ENCODE measurements at places on chromosomes 3 and 15.

DNA sequence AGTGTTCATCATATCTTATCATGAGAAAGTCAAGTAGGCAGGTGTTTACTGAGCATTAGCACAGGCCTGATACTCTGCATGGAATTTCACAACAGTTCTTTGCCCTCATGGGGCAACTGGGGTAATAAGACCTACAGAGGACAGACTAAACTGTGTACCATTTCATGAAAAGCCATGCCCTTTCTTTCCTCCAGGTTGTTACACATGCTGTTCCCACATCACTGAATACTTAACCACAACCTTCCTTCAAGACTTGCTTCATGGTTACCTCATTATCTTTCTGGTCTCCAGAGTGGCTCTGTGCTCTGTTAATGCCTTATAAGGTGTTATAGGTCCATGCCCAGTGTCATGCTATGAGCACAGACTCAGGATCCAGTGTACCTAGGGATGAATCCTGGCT is 28.2 kb upstream of the RSL24D1 start:
- no peak for DNase-seq

- DNase-seq, result no peak
Observed at GRCh38 chr3:143831994-143832393, 16.3 kb downstream of the SLC9A9 start.

DNA sequence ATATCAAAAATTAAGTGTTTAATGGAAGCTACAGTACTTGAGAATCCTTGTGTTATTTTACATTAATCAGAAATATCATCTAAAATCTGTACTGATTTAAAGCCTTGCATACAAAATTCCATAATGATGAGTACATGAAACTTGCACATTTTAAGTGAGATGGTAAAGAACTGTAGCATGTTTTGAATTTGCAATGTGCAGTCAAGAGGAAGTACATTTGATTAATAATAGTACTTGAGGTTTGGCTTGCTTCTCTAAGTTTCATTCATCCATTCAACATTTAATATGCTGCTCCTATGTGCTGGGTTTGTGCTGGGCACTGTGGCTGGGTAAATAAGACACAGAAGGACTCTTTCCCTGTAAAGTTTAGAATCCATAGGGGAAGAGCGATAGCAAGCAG is 332.3 kb downstream of the CNTN3 start:
- no peak for DNase-seq

GRCh38 chr3:114624047-114624445 is 330.2 kb downstream of the TIGIT start:
- no peak for DNase-seq

GRCh38 chr3:156493887-156494286 is 61.0 kb downstream of the SSR3 start:
- no peak for DNase-seq

- no peak for DNase-seq
Observed at GRCh38 chr3:193240850-193241706, at the start of gene PLAAT1. Gene PLAAT1 (plus strand): TSS chr3:193241222. CDS start chr3:193255651, 14,429 bp downstream.

- DNase-seq, result no peak
Observed at GRCh38 chr3:161017971-161018370, 87.2 kb downstream of the B3GALNT1 start.

- DNase-seq, result no peak
Observed at GRCh38 chr3:170043506-170043905, 5.7 kb downstream of the GPR160 start.

GRCh38 chr15:93164409-93164808 is 75.4 kb upstream of the RGMA start:
- no peak for DNase-seq

DNA sequence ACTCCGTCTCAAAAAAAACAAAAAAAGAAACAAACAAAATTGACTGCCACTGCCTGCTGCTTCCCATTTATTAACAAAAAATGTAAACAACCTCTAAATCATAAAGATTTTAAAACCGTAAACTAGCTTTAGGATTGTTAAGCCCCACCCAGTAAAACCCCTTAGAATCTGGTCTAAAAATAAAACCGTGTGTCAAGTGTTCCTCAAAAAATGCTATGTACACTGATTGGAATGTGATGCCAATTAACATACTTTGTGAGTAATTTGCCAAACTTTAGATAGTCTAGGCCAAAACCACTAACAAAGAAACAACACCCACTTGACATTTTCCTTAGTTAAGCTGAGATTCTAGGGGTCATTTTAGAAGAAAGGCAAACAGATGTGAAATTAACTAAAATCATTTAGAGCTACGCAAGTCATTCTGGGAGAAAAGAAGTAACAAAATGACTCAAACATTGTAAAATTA is 5.3 kb downstream of the RAF1 start:
- DNase-seq, result no peak

- no peak for DNase-seq
Observed at GRCh38 chr3:53067567-53067966, 21.7 kb upstream of the SFMBT1 start.

GRCh38 chr15:81297147-81297572 is 26.8 kb downstream of the STARD5 start:
- DNase-seq, result no peak

DNA sequence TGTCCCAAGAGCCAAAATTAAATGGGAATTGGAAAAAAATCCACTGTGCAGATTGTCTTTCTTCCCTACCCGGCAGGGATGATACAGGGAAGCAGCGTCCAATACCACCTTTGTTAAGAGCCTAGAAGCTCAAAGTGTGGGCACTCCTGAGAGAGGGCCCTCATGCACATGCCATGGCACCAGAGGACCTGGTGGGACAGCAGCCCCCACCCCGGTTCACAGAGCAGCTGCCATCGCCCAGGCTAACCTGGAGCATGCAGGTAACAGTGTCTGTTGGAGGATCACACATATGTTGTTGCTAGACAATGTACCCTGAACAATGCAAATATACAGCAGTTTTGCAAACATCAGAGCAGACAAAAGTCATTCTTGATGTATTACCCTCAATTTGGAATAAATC is 206.5 kb downstream of the TJP1 start:
- no peak for DNase-seq

- no peak for DNase-seq
Observed at GRCh38 chr3:123660900-123661299, 76.0 kb upstream of the HACD2 start.

DNA sequence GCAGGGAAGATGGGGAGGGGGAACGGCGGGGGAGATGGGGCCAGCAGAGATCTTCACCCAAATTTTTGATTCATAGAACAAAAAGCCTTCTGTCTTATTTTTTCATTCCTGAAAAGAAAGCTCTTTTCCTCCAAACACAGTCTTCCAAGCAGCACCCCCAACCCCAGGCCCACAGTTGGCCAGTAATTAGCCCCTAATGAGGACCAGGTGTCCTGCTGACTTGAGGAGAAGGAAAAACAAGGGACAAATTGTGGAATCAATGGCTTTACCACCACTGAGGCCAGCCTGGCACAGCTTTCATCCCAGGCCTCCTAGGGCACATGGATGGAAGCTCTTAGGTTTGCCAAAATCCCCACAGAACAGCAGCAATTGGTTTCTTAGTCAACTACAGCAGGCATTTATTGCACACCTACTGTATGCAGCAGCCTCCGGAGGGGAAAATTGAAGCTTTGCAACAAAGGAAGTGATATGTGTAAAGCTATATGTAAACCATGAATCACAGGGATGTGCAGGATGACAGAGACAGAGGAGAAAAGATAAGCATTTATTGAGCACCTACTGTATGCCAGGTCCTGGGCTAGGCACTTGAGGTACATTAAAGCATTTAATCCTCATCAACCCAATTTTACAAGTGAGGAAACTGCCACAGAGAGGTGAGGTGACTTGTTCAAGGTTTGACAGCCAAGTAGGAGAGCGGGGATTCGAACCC is 199.5 kb downstream of the TBC1D2B start:
- DNase-seq, result no peak

- no peak for DNase-seq
Observed at GRCh38 chr15:100713163-100713867, 110.9 kb downstream of the ASB7 start.

Data from KG1 (cell line).